ENCODE measurements at places on chromosomes 7 and 10.

- no peak for DNase-seq
Measured at GRCh38 chr7:94974423-94974822, 67.0 kb downstream of the PPP1R9A start.

GRCh38 chr10:76141376-76141775 lies 710.0 kb downstream of the LRMDA start:
- no peak for DNase-seq

- no peak for DNase-seq
Measured at GRCh38 chr10:21125471-21126228, 228.5 kb upstream of the NEBL start.

DNA sequence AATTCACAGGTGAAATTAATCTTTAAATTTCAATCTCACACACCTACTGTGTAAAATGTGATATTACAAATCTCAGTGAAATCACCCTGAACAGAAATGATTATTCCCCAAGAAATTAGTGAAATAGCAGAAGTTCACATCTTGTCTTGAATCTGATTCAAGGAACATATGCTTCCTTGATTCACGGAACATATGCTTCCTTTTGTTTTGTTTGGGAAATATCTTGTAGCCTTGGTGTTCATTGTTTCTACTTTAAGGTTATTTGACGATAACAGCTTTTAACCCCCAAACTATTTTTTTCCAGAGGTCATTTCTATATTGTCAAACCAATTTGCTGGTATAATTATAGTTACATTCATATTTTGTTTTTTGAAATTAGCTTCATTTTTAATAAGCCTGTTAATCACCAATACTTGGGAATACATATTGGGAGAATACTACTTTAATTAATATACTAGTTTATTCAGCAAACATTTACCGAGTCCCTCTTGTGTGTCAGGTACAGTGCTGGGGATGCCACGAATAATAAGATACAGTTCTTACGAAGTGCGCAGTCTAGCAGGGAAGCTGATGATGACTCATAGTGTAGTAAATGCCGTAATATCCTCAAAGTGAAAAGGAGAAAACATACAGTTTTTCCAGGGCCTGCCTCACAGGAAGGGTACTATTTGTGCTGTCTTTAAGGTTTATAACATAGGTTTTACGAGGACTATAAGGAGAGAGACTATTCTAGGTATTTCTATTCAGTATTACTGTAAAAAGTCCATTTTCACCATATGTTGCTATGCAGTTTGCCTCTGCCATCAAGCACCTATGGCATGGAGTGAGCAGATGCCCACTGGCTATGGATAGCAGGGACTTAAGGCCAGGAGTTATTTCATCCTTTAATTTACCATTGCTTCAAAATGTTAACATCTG lies 32.5 kb downstream of the PRKAR2B start:
- no peak for DNase-seq

DNA sequence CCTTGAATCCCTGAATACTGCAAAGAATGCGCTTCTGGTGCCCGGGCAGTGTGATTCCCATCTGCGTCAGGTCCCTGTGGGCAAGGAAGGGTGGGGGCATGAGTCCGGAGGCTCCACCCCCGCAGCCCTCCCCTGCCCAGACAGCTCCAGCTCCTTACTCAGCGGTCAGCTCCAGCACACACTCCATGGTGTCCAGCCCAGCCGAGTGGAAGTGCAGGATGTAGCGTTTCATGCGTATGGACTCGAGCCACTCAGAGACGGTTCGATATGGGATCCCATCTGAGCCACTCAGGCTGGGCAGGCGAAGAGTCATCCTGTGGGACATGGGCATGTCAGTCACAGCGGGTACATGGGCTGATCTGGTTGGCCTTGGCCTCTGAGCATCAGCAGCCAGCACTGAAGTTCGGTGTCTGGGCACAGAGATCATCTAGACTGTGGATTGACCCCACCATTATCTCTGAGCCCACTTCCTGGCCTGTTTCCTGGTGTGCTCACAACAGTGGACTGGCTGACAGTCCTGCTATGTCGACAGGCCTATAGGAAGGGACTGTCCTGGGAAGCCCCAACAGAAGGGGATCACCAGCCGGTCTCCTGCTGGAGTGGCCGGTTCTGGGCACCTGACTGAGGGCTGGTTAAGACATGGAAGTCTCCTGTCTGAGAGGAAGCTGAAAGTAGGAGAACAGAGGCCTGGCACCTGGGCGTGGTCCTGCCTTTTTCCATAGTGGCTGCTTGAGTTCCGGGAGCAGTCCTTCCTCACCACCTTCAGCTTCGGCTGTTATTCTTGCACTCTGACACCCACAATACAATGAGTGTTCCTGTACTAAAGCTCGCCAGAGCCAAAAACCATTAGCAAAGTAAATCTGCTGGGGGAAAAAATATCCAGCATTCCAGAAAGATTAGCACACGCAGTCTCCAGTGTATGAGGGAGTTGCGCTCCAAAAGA lies 10.6 kb downstream of the ZYX start:
- no peak for DNase-seq

DNA sequence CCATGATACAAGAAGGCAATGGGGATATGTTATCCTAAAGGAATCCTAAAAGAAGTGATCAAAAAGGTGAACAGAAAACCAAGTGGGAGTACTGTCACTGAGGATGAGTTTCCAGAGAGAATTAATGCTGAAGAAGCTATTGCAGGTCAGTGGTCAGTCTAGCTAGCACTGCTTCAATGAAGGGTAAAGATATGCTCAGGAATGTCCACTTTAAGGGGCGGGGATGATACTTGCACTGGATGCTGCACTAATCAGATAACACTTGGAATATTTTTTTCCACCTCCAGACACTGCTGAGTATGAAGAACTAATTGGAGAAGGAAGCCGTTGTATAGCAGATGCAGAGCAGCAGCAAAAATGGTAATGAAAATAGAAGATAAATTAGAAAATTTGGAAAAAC lies 75.3 kb downstream of the LRRC17 start:
- DNase-seq: no peak

GRCh38 chr7:149866779-149867447 lies 6.9 kb upstream of the ATP6V0E2 start:
- no peak for DNase-seq

- no peak for DNase-seq
Measured at GRCh38 chr7:41492603-41493002, 210.3 kb downstream of the INHBA start.

GRCh38 chr7:67008260-67008659 lies 11.6 kb downstream of the TYW1 start:
- no peak for DNase-seq

DNA sequence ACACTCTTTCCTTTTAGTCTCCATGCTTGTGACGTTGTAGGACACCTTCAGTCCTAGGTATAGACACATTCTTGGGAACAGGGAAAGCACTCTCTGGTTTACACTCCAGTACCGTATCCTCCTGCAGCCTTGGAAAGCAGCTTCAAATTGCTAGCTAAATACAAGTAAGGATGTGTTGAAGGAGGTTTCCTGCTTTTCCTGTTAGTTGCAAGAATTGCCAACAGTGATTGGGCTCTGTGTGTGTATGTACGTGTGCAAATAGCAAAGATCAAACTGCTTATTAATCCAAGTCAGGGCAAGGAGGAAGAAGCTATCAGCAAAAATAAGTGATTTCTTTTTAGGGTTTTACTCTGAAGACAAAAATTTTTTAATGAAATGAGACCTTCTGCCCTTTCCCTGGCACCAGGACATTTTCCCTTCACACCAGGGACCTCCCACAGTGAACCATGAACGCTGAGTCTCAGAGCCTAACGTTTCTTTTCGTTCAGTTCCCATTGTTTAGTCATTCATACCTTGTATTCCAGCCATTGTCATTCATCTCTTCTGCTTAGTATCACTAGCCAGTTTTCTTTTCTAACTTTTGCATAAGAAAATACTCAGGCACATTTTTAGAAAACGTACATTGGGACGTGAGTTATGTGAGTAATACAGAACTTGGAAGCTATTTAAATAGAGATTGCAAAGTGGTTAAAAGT lies 36.9 kb upstream of the AUTS2 start:
- no peak for DNase-seq
